ENCODE measurements at places on chromosomes 5 and 9.

DNA sequence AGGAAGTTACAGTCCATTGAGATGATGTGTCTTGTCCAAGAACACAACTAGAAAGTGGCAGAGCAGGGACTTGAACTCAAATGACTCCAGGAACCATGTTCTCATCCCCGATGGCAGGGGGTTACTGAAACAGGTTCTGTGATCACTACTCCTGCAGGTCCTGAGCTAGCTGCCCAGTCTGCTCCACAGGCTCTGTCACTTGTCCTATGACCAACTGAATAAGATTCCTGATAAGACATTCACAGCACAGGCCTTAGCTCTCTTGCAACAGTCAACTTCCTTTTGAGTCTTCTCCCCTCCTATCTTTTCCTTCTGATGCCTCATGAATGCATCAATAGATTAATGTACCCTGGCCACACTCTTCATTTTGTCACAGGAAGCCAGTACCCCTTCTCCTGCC is 109.2 kb downstream of the SH3TC2 start:
- DNase-seq = no peak

GRCh38 chr9:2992427-2992826 is 148.5 kb upstream of the PUM3 start:
- DNase-seq = no peak

GRCh38 chr9:127814619-127815511 is 12.2 kb downstream of the FPGS start:
- DNase-seq = no peak

- DNase-seq = no peak
These were observed 638.3 kb downstream of the HTR1A start for GRCh38 chr5:63323926-63324325.

DNA sequence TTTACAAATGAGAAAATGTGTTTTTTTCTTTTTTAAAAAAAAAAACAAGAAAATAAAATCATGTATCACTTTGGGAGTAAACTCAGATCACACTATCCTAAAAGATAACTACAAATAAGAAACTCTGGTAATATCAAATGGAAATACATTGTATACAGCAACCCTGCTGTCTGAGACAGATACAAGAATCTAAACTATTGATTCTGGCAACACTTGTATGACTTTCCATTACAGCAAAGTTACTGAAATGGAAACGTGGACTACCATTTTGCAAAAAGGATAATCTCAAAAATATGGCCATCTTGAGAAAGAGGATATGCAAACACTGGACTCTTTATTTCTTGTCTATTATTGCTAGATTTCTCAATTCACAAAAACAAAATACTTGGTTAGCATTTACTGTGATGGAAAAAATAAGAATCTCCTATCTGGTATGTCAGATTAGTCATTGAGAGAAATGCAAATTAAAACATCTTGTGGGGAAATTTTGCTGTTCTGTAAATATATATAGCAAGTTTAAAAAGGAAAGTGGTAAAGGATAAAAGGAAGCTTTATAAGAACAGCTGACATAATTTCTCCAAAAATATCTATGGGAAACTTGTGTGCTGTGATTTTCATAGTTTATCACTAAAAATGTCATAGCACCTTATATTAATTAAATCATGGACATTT is 112.9 kb upstream of the FER start:
- DNase-seq = no peak

- DNase-seq = no peak
These were observed 504.4 kb downstream of the NTRK2 start for GRCh38 chr9:85173967-85174366.

GRCh38 chr9:97906236-97906831 is 16.0 kb downstream of the TRMO start:
- DNase-seq = no peak

GRCh38 chr5:78514427-78515330 is 133.9 kb downstream of the LHFPL2 start:
- DNase-seq = no peak

DNA sequence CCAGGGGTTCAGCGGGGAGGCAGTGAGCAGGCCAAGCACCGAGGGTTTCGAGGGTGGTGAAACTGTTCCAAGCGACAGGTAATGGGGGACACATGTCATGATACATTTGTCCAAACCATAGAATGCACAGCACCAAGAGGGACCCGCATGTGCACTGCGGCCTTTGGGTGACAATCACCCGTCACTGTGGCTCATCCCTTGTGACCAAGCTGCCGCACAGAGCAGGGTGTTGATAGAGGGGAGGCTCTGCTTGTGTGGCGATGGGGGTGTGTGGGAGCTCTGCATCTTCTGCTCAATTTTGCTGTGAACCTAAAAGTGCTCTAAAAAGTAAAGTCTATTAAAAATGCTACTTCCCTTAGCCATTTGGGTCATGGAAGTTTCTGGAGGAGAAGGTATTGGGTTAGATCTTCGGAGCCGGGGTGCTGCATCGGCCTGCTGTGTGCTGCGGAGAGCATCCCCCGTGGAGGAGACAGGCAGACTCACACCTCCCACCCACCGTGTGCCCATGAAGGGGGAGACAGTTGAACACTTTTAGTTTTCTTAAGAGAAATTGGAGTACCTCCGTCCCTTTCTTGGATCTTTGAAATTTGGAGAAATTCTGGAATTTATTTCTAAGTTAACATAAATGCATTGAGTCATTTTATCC is 280.4 kb upstream of the IRX2 start:
- no peak for DNase-seq

GRCh38 chr5:14327624-14328023 is 184.5 kb downstream of the TRIO start:
- DNase-seq = no peak

- DNase-seq = no peak
These were observed 4.8 kb downstream of the HBEGF start for GRCh38 chr5:140341591-140341990.

DNA sequence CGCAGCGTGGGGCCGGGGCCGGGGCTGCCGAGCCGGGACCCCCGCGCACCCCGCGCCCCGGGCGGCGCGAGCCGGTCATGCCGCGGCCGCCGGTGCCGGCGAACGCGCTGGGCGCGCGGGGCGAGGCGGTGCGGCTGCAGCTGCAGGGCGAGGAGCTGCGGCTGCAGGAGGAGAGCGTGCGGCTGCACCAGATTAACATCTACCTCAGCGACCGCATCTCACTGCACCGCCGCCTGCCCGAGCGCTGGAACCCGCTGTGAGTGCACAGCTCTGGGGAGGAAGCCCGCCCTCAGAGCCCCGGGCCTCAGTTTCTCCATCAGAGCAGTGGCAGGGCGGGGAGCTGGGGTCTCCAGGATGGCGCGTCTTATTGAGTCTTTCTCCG is 335 bp downstream of the GALNT12 start:
- no peak for DNase-seq

DNA sequence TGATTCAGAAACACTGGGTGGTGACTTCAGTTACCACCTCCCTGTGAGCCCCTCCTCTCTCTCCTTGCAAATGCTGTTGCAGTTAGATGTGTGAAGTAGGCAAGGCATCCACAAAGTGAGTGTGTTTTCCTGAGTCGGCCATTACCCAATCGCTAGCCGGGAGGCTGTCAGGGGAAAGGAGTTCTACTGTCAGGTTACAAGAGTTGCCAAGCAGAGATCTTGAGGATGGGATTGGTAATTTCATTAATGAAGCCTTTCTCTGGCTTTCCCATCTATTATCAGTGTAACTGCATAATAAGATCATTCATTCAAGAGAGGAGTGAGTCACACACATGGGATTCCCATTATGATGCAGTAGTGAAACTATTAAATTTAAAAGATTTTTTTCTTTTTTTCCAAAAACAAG is 106.9 kb downstream of the GLDC start:
- no peak for DNase-seq

Data from DMS79 treated with DMSO at 0.1 percent for 48 hours (cell line).